ENCODE measurements at places on chromosomes 3 and 15.

DNA sequence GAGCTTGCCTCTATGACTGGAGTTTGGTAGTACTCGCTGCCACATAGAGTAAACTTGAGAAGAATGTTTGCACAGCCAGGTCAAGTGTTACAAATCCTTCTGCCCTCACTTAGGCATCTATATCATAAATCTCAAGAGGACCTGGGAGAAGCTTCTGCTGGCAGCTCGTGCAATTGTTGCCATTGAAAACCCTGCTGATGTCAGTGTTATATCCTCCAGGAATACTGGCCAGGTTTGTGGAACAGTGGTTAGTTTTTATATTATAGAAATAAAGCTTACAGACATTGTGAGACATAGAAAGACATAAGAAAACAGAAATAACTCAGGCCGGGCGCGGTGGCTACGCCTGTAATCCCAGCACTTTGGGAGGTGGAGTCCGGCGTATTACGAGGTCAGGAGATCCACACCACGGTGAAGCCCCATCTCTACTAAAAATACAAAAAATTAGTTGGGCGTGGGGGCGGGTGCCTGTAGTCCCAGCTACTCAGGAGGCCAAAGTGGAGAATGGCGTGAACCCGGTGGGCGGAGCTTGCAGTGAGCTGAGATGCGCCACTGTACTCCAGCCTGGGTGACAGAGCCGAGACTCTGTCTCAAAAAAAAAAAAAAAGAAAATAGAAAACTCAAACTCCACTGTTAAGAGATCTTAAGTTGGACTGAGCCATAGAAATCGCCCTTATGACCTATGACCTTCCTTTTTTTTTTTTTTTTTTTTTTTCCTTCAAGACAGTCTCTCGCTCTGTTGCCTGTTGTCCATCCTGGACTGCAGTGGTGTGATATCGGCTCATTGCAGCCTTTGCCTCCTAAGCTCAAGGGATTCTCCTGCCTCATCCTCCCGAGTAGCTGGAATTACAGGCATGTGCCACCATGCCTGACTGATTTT is 2.2 kb downstream of the RPSA start:
- DNase-seq = no peak

GRCh38 chr3:13088028-13089006 is 15.1 kb upstream of the IQSEC1 start:
- DNase-seq = no peak

GRCh38 chr3:13008155-13008995 is 64.9 kb downstream of the IQSEC1 start:
- no peak for DNase-seq

DNA sequence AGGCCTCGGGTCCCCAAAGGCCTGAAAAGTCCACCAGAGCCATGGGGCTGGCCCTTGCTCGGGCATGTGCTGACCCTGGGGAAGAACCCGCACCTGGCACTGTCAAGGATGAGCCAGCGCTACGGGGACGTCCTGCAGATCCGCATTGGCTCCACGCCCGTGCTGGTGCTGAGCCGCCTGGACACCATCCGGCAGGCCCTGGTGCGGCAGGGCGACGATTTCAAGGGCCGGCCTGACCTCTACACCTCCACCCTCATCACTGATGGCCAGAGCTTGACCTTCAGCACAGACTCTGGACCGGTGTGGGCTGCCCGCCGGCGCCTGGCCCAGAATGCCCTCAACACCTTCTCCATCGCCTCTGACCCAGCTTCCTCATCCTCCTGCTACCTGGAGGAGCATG is 1.2 kb downstream of the CYP1A2 start:
- no peak for DNase-seq

DNA sequence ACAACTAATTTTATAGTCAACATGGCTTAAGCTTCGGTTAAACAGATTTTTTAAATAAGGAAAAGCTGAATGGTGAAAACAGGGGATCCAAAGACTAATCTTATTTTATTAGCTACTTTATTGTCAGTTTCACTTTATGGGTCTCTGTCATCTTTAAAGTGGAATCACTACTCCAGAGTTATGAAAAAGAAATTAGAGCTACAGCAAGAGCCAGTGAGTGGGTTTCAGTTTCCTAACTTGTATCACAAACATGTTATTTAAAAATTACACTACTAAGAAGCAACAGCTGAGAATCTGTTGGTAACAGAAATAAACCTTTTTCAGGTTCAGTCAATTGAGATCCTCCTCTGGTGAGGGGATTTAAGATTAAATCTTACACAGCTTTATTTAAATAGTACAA is 10.0 kb downstream of the PHC3 start:
- DNase-seq = no peak

DNA sequence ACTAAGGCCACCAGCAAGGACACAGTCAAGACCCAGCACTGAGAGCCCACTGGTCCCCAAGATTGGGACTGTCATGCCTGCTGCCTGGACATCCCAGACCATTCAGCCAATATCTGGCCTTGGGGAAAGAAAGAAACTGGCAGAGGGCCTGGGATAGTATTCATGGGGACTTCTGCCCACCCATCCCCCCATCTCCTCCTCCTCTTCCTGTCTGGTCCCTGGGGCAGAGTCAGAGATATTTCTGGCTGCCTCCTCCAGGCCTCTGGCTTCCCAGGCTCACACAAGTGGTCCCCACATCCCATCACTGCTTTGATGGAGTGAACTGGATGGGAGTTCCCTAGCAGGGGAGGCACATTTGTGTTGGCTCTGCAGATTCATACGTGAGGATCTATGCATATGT is 4.2 kb upstream of the RASL12 start:
- DNase-seq = no peak
